ENCODE measurements at places on chromosomes 6 and 20. TPM values are rescaled to one million over a fixed set of nuclear protein-coding genes. Genes with fewer than 3 reads are reported as not detected.

- no peak for DNase-seq
These were observed 7.2 kb upstream of the VWA7 start for GRCh38 chr6:31784098-31784925.

DNA sequence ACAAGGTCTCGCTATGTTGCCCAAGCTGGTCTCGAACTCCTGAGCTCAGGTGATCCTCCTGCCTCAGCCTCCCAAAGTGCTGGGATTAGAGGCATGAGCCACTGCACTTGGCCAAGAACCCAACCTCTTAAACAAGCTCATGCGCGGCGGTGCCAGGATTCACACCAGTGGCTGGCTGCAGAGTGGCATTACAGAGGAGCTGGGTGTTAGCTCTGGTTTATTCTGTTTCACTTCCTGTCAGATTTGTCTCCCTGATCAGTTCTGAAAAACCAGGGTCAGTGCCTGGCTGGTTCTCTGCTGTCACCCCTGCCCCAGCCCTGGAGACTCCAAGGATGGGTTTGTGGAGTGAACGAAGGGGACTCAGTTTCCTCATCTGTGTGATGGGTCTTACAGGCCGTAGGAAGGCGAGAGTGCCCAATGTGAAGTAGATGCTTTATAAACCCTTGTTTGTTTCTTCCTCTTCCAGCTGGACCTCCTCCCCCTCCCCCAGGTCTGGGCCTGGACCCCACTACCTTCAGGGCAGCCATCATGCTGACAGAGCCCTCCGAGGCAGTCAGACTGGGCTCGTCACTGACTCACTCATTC is 63.4 kb downstream of the UBE2V1 start:
- no peak for DNase-seq

DNA sequence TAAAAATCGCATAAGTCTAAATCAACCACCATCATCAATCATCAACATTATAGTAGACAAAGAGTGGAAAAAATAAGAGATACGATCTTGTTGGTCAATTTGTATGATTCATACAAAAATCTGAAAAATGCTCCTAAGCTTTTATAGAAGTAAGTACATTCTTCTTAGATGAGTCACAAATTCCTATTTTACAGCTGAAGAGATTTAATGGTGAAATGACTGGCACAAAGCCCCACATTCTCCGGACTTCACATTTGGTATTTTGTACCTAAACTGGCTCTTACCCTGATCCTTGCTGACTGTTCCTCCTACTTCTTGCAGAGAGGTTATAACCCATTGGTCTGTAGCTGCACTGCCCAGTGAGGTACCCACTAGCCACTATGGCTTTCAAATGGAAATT is 29.9 kb upstream of the PREP start:
- peak; percentile 94 for DNase-seq

DNA sequence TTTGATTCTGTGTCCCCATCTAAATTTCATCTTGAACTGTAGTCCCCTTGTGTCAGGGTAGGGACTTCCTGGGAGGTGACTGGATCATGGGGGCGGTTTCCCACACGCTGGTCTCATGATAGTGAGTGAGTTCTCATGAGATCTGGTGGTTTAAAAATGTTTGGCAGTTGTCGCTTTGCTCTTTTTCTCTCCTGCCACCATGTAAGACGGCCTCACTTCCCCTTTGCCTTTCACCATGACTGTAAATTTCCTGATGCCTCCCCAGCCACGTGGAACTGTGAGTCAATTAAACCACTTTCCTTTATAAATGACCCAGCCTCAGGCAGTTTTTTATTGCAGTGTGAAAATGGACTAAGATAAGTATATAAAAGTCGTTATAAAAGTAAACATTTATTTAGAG is 80.5 kb upstream of the SGK1 start:
- DNase-seq, result no peak

ANGPT4 gene
- total RNA-seq, result not detected

DNA sequence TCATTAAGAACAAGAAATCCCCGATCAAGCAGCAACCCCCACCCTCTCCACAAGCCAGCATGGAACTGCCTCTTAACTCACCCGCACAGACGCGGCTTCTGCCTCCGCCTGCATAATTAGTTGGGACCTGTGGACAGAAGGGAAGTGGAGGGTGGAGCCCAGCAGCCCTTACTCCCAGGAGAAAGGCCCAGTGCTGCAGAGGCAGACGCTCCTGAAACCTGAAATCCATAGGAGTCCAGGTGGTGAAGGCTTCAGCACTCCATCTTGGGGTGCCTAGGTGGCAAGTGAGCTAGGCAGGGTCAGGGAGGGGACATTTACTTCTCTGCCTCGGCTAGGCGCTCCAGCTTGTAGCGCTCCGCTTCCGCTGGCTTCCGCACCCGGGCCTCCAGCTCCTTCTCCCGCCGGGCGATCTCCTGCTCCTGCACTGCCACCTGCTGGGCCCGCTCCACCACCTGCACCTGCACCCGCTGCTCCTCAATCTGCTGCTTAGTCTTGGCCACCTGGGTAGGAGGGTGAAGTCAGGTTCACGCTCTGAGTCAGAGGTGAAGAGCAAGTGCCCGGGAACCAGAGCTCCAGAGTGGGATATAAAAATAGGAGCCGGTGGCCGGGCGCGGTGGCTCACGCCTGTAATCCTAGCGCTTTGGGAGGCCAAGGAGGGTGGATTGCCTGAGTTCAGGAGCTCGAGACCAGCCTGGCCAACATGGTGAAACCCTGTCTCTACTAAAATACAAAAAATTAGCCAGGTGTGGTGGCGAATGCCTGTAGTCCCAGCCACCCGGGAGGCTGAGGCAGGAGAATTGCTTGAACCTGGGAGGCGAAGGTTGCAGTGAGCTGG is 10.7 kb downstream of the TUBB start:
- no peak for DNase-seq

REM1 gene
- not detected for total RNA-seq

CLDN20 gene
- total RNA-seq, result not detected

DNA sequence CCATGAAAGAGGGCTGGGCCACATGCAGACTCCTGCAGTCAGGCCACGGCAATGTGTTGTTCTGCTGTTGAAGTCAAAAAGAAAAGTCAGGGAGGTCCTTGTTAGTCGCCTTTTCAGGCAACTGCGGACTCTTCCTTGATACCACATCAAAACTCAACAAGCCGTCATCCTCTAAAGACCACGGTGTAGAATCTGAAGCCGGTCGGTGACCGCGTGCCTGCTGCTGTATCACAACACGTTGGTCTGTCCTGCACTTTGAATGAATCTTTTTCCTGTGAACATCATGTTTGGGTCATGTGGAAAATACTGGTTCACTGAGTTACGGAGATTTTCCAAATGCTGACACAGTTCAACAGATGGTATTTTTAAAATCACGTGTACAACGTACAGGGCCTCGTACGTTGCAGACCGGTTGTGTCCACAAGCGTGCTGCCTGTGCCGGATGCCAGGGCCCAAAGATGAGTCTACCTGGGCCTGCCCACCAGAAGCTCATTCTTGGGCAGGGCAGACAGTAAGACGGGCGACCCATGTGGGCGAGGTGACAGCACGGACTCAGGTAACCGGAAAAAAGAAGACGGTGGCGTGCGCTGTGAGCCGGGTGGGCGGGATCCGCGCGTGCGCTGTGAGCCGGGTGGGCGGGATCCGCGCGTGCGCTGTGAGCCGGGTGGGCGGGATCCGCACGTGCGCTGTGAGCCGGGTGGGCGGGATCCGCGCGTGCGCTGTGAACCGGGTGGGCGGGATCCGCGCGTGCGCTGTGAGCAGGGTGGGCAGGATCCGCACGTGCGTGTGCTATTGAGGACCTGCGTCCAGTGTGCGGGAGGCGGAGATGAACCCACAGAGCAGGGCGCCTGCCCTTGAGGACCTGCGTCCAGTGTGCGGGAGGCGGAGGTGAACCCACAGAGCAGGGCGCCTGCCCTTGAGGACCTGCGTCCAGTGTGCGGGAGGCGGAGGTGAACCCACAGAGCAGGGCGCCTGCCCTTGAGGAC is 114.5 kb downstream of the FAM120B start:
- no peak for DNase-seq

DNA sequence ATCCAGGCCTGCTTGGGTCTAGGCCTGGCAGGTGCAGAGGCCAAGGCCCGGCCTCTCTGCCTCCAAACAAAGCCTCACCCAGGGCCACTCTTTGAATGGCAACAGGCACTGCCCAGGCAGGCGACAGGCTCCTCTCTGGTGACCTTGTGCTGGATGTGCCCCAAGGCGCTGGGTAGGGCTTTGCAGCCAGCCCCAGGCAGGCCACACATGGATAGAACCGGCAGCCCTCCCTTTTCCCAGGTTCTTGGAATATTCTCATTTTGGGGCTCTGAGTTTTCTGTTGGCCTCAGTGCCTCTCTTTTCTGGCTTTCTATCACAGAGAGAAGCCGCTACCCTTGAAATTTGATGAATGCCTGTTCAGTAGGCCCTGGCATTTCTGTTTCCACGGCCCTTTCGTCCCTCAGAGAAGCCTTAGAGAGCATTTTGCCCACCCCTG is 18.9 kb downstream of the PKIG start:
- DNase-seq, result no peak

All from fibroblast of the aortic adventitia (primary cell).